Caco-2 (cell line): ENCODE measurements at places on chromosomes 11 and 22.

GRCh38 chr11:77672264-77672663, 34.7 kb upstream of the CLNS1A start:
- no peak for DNase-seq

- DNase-seq, result no peak
These were observed 852.3 kb downstream of the BRD1 start for GRCh38 chr22:48975316-48975741.

- DNase-seq, result no peak
These were observed 596.0 kb downstream of the INSC start for GRCh38 chr11:15710580-15711275.

DNA sequence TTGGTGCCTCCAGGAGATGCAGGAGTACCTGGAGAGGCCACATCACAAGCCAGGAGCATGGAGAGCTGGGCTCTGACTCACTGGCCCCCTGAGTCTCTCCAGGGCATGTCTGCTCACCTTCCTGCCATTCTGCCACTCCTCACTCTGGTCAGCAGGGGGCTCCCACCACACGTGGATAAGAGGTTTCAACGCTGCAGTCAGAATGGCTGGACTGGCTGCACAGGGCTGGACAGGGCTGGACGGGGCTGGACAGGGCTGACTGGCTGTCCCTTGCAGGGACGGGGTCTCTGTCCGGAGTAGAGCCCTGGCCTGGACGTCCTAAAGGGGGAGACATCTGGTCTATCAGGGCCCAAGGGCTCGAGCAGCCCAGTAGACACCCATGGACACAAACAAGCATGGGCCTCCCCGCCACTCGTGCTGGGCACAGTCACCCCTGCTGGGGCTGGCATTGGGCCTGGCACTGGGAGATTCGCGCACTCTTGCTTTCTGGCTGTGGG, 34.6 kb downstream of the CYTH4 start:
- peak; percentile 87 for DNase-seq

- no peak for DNase-seq
These were observed 8.8 kb downstream of the OSBPL5 start for GRCh38 chr11:3156282-3156660.

GRCh38 chr11:94721565-94722292, 46.4 kb upstream of the AMOTL1 start:
- no peak for DNase-seq

DNA sequence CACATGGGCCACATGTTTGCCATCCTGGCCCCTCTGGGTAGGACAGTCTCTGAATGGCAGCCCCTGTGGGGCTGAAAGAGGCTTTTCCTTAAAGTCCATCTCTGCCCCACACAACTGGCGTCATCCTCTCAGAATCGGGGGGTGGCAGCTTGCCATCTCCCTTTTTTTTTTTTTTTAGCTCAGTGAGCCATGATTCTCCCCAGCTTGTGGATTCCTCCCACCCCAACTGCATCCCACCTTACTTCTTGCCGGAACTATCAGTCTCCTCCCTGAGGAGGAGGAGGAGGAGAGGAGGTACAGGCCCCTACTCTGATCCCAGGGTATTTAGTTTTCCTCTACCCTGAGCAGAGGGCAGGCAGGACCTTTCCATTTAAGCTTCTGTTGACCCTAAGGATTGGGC, 3.4 kb downstream of the DGKZ start:
- DNase-seq, result no peak

- no peak for DNase-seq
These were observed 277.4 kb downstream of the FAM76B start for GRCh38 chr11:95512177-95512576.

DNA sequence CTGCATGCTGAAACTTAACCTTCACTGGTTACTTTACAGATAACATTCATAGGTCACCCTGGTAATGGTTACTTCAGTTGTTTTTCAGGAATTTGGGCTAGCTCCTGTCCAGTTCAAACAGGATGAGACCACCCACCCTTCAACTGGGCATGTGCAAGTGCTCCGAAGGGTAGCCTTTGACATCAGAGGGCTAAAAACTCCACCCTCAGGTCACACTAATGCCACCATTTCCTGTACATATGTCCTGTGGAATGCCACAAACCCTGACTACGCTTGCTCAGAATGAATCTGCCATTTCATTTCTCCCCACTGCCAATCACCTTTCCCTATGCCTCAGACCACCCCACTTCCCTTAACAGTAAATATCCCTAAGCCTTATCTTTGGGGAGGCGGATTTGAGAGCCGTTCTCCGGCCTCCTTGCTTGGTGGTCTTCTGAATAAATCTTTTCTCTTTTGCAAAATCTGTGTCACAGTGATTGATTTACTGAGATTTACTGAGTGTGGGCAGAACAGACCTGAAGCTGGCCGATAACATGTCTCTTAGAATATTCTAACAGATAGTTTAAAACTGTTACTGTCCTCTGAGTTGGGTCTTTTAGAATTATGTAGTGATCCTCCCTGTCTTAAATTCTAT, 25.4 kb upstream of the FXYD2 start:
- DNase-seq, result no peak

GRCh38 chr11:1628506-1629325, 859 bp upstream of the KRTAP5-5 start:
- DNase-seq, result peak; percentile 57

DNA sequence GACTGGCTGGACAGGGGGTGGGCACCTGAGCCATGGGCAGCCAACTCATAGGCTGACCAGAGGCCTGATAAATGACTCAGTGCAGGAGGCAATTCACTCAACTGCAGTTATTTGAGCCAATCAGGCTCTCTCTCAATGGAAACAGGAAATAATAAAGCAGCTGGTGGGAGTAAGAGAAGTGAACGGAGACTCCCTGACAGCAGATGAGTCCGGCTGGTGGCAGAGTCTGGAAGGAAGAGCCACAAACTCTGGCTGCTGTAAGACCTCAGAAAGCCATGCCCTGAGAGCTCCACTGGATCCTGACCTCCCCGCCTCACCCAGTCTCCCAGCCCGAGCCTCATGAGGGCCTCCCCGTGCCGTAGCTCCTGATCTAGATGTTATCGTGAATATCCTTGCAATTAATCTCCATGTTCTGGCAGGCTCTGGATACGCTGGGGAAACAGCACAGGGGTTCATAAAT, 69.8 kb downstream of the TRIM29 start:
- no peak for DNase-seq

- DNase-seq, result no peak
These were observed 44.9 kb downstream of the PLEKHA7 start for GRCh38 chr11:16969010-16969999.
